ENCODE measurements at places on chromosomes 1 and 21.

DNA sequence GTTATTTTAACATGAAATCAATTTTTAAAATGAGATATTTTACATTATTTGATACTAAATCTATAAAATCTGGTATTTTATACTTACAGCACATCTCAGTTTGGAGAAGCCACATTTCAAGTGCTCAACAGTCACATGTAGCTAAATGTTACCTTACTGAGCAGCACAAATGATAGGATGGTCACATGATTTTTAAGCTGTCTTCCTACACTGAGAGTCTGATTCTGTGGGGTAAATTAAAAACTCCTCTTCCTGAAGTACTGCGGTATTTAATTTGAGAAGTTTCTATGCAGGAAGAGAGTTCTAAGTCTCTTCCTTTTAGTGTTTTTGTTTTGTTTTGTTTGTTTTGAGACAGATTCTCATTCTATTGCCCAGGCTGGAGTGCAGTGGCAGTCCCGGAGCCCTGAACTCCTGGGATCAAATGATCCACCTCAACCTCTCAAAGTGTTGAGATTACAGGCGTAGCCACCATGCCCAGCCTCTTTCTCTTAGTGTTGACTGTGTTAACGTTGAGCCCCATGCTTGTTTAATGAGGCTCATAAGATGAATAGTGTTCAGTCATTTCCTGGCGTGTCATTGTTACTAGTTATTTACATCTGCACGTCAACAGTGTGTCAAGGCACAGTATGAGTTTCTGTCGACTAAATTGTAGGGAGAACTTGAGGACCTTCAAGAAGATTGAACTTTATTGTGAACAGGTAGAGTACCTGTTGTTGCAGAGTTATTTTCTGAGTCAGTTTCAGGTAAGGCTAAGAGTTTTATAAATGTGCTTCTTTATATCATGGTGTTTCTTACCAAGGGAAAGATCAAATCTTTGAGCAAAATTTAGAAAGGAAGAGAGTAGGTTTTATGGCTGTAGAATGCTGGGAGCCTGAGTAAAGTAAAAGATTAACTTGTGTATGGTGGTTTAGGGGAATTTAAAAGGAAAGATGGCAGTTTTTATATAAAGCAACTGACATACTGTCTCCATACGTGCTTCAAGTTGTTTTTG, 3.3 kb downstream of the CNST start:
- peak; percentile 76 for DNase-seq

DNA sequence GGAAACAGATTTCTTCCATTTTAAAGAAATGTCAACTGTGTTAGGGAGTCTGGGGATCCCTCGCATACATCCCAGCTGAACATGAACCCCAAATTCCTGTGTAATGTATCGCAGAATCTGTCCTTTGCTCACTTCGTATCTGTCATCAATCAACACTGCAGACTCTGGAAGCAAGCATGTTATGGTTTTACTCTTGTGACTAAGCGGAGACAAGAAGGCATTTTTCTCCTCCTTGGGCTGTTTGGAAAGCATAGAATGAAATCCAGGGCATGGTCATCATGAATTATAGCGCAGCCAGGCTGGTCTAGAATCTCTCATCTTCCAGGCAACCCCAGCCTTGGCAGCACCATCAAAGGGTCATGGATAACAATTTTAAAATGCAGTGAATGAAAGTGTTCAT, 290.2 kb downstream of the KIF26B start:
- no peak for DNase-seq

DNA sequence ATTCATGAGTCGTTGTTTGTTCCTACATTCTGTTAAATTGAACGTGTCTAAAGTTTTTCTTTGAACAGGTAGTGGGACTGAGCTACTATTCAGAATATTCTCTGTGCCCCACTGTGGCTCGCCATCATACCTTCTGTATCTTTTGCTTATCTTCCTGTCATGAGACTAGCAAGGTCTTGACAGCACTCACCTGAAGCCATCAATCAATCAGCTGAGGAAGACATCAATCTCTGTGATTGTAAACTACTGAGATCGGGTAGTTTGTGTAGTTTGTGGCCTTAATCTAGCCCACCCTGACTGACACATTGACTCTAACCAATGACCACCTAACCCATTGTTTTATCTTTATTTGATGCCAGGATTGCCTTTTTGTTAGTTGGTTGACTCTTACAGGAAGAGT, 17.7 kb upstream of the RUNX1 start:
- no peak for DNase-seq

GRCh38 chr1:180539136-180539535, 19.6 kb upstream of the OVAAL start:
- peak; percentile 45 for DNase-seq

DNA sequence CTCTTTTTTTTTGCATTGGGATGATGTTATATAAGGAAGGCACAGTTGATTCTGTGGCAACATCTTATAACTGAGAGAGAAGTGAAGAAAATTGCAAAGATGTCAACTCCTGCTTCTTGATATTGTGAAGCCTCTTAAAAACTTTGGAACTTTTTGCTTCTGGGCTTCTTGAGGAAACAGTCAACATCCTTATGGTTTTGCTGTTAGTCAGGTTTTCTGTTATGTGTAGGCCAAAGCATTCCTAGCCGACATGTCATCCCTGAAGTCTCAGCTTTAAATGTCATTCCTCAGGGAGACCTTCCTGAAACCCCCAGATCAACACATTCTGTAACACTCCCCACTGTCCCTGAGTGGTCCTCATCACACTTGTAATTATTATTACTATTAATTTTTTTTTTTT, 12.6 kb downstream of the FALEC start:
- no peak for DNase-seq

- DNase-seq = no peak
Measured at GRCh38 chr1:53090227-53091147, 28.5 kb downstream of the PODN start.

DNA sequence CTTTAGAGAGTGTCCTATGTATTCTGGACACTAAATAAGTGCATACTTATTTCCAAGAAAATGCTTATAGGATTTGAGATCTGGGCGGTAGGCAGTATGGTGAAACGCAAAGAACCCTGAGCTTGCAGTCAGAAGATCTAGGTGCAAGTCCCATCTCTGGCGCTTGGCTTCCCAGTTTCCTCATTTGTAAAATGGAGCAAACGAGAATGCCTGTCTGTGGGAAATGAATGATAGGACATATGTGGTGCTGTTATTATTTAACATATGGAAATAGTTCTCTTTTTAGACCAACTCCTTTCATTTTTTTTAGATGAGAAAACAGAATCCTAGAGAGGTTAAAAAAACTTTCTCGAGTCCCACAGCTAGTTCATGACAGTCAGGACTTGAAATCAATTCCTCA, 25.2 kb upstream of the ROR1 start:
- no peak for DNase-seq

GRCh38 chr1:67748630-67749029, 63.6 kb downstream of the GADD45A start:
- DNase-seq = no peak

DNA sequence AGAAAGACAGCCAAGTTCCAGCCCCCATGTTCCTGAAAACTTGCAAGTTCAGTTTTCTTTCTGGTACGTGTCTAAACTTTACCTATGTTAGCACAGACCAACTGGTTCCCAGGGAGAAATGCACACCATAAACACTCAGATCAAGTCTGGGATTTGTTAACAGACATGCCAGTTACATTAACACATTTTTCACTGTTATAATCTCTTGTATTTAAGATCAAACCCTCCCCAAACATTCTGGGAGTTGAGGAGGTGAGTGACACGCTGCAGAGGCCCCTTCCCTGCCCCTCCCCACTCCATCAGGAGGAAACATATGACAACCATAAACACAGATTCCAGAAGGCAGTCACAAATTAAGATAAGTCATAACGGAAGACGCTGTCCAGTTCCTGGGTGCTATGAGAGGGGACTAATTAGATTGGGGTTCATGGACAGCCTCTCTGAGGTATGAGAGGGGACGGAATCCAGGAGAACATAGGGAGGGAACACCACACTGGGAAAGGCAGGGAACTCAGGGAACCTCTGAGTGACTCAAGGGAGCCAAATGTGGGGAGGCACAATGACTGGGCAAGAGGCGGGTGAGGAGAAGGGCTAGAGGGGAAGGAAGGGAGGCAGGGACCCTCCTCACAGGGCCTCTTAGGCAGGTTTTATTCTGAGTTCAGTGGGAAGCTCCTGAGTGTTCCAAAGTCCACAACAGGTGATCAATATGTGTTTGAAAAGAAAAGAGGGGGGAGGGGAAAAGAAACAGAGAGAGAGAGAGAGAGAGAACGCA, 25.0 kb downstream of the DUSP10 start:
- no peak for DNase-seq

DNA sequence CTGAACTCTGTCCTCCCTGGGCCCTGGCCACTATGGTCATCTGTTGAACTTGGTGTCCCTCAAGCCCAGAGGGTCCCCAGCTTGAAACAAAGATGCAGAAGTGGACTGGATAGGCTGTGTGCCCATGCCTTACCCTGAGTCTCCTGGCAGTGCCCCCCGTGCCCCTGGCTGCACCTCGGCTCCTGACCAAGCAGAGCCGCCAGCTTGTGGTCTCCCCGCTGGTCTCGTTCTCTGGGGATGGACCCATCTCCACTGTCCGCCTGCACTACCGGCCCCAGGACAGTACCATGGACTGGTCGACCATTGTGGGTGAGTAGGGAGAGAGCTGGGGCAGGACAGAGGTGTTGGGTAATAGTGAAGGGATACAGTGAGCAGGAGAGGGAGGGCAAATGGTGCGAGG, 10.7 kb downstream of the TIE1 start:
- no peak for DNase-seq

GRCh38 chr1:243508303-243508713, 252.5 kb downstream of the SDCCAG8 start:
- no peak for DNase-seq

- no peak for DNase-seq
Measured at GRCh38 chr1:64886877-64887276, 79.5 kb downstream of the JAK1 start.

- peak; percentile 50 for DNase-seq
Measured at GRCh38 chr1:111222308-111223125, 5.0 kb upstream of the CHI3L2 start.

GRCh38 chr1:50060279-50060678, 36.5 kb upstream of the AGBL4 start:
- no peak for DNase-seq

DNA sequence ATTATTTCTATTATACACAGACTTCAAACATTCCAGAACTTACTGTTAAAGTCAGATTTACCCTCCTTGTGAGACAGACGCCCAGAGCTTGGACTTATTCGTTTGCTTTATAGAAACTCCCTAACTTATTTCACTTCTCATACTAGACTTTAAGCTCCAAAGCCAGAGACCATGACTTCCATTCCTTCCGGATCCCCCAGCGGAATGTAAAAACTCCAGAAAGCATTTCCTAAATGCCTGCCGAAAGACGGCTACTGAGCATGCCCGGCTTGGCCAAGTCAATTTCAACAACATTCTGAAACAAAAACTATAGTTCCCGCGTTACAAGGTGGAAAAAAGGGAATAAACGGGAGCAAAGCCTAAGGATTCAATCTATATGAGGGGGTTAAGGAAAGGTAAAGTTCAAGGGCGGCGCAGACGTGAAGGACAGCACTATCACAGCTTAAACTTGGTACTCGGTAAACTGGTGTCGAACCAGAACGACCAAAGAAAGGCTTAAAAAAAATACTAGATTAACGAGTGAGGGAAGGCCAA, 1.1 kb downstream of the USP48 start:
- DNase-seq = no peak

DNA sequence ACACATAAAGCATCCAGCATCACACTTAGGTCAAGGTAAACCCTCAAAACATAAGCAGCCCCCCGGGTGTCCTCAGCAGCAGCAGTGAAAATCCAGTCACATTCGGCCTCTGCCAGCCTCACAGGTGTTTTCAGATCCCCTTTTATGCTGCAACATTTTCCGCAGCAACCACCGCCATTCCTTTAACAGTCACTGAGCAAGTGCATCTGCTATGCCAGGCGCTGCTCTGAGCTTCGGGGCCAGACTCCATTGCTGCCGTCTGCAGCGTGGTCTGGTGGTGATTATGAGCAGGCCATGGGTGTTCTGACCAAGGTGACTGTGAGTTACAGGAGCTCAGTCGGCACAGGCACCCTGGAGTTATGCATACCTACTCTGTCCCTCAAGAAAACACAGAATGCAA, 4.5 kb downstream of the URB1 start:
- DNase-seq = no peak

DNA sequence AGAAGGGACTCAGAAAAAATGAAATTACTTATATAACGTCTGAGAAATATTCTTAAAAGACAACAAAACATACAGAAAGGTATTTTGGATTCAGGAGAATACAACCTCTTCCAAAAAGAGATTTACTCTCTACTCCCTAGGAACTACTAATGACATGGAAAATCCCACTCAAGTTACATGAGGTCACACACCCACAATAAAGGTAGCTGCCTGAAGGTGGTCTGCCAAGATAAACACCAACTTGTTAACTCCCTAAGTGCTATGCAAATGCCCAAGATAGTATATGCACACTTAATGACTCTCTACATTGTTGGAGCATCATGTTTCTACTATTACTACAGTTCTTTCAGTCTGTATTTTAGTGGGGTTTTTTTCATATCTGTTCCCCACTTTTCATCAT, 26.5 kb downstream of the RERE start:
- DNase-seq = no peak

- DNase-seq = no peak
Measured at GRCh38 chr1:232435729-232436128, 194.2 kb downstream of the SIPA1L2 start.
